ENCODE measurements at places on chromosomes 1 and 21. TPM values are rescaled to one million over a fixed set of nuclear protein-coding genes. Genes with fewer than 3 reads are reported as not detected.

ZBTB8B gene
- total RNA-seq: under 0.01 TPM

ALPL gene
- under 0.01 TPM for total RNA-seq

BECN2 gene
- total RNA-seq: not detected

CYP2J2 gene
- total RNA-seq: 0.17 TPM

OR10X1 gene
- total RNA-seq: not detected

PKNOX1 gene
- 10.4 TPM for total RNA-seq

ERICH3 gene
- under 0.01 TPM for total RNA-seq

EBNA1BP2 gene
- total RNA-seq: 39.9 TPM

MROH7 gene
- total RNA-seq: 1.6 TPM

NUDT17 gene
- 2.4 TPM for total RNA-seq

FNBP1L gene
- 14.8 TPM for total RNA-seq

WDR64 gene
- not detected for total RNA-seq

SPATC1L gene
- 9.3 TPM for total RNA-seq

PAX7 gene
- not detected for total RNA-seq

COL24A1 gene
- total RNA-seq: 0.63 TPM

CDK18 gene
- 0.16 TPM for total RNA-seq

TRIM45 gene
- total RNA-seq: 3.8 TPM

TRNP1 gene
- 38.0 TPM for total RNA-seq

SERTAD4 gene
- 0.17 TPM for total RNA-seq

MIXL1 gene
- total RNA-seq: not detected

KRTAP19-3 gene
- total RNA-seq: not detected

CD1B gene
- total RNA-seq: not detected

ETNK2 gene
- total RNA-seq: 5.2 TPM
